ENCODE measurements at places on chromosomes 2 and 18.

- peak; percentile 58 for DNase-seq
Observed at GRCh38 chr2:28507796-28508764, 12.2 kb downstream of the PLB1 start.

DNA sequence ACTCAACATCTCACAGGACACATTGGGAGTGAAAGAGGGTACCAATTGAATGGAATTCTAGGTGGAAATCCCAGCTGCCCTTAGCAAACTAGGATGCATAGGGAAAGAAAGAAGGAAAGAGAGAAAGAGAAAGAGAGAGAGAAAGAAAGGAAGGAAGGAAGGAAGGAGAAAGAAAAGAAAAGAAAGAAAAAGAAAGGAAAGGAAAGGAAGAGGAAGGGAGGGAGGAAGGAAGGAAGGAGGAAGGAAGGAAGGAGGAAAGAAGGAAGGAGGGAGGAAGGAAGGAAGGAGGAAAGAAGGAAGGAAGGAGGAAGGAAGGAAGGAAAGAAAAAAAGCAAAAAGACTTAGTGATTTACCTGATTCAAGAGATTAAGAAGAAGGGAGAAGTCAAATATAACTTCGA is 143.9 kb downstream of the SS18 start:
- DNase-seq: no peak

- DNase-seq: no peak
Observed at GRCh38 chr2:238851026-238851425, 3.1 kb downstream of the TWIST2 start.

GRCh38 chr2:98505971-98506664 is 61.5 kb downstream of the INPP4A start:
- no peak for DNase-seq

DNA sequence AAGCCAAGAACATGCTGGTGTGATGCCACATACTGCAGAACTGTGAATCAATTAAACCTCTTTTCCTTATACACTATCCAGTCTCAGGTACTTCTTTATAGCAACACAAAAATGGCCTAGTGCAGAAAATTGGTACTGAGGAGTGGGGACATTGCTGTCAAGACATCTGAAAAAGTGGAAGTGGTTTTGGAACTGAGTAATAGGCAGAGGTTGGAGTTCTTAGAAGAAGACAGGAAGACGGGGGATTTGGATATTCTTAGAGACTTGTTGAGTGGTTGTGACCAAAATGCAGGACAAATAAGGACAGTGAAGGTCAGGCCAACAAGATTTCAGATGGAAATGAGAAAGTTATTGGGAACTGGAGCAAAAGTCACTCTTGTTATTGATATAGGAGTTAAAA is 31.3 kb upstream of the CDH2 start:
- no peak for DNase-seq

- no peak for DNase-seq
Observed at GRCh38 chr2:128595763-128596395, 277.2 kb upstream of the HS6ST1 start.
